ENCODE measurements at places on chromosomes 6 and 20. TPM values are rescaled to one million over a fixed set of nuclear protein-coding genes. Genes with fewer than 3 reads are reported as not detected.

The BEND3 gene
- 5.9 TPM for total RNA-seq

The MCHR2 gene
- not detected for total RNA-seq

The HLA-DOA gene
- total RNA-seq = not detected

The CLIC5 gene
- not detected for total RNA-seq

The FLRT3 gene
- total RNA-seq = 32.3 TPM

The SLC16A10 gene
- total RNA-seq = 0.40 TPM

The NOX3 gene
- not detected for total RNA-seq

The POM121L2 gene
- not detected for total RNA-seq

DNA sequence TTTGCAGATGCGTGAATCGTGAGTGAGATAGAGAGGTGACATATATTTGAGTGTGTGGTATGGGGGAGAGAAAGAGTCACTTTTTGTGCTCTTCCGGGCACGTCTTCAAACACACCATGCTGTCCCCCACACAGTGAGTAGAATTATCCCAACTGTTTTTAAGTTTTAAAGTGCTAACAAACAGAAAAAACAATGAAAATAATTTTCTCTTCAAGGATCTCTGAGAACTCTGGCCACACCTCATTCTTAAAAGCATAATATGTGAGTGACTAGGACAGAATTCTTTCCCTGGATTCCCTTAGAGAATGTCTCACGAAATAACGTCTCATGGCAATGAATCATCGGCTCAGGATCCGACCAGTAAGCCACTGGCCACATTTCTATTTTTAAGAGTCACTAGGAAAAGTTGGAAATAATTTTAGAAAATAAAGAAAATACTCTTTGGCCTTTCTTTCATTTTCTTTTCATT is 235.7 kb upstream of the ZNF217 start:
- peak; percentile 72 for DNase-seq

- DNase-seq = no peak
Measured at GRCh38 chr6:105804000-105804399, 282.1 kb upstream of the PRDM1 start.

DNA sequence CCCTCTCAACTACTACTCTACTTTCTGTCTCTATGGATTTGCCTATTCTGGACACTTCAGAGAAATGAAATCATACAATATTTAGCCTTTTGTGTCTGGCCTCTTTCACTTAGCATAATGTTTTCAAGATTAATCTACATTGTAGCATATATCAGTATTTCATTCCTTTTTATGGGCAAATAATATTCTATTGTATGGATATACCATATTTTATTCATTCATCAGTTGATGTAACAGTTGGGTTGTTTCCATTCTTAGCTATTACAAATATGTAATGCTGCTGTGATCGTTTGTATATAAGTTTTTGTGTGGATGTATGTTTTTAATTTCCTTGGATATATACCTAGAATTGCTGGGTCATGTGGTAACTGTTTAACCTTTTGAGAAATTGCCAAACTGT is 23.4 kb downstream of the FAM184A start:
- no peak for DNase-seq

- no peak for DNase-seq
Measured at GRCh38 chr20:5908981-5909380, 41.4 kb downstream of the TRMT6 start.

DNA sequence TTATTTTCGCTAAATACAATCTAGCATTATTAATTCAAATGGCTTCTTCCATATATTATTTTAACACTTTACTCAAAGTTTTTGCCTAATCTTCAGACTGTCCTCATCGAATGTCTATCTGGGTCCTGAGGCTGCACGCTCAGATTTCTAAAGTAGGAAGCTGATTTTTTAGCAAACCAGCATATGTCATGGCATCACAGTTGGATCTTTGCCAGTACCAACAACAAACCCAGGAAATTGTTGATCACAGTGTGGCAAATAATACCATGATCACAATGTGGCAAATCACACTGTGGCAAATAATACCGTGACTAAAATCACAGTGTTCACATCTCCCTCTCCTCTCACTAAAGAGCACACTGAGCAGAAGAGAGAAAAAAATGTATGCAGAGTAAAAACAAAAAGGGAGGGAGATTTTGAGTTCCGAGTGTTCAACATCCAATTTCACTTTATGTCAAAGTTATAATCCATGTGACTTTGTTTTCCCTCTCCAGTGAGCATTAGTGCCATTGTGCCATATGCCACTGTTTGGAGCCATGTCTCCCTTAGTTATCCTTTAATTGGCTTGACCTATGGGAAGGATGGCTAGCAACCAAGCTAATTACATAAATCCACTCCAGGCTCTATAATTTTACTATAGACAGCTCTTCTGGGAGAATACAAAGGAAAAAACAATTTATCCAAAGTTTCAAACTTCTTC is 1059.6 kb downstream of the HACE1 start:
- no peak for DNase-seq

DNA sequence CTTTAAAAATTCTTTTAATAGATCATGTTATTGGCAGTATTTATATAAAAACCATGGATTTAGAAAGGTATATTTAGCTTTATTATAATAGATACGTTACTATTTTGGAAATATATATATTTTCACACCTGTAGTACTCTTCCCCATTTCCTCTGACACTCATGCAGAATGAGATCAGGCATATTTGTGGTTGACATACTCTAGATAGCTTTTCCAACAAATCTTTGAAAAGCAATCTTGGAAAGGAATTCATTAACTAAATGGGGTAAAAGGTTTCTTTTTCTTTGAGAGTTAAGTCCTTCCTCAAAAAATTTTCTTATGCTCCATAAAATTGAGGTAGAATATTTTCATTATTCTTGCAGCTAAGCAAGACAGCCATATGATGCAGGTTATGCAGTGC is 14.5 kb downstream of the ASF1A start:
- DNase-seq = no peak

- no peak for DNase-seq
Measured at GRCh38 chr6:49526598-49526997, 23.9 kb upstream of the C6orf141 start.

DNA sequence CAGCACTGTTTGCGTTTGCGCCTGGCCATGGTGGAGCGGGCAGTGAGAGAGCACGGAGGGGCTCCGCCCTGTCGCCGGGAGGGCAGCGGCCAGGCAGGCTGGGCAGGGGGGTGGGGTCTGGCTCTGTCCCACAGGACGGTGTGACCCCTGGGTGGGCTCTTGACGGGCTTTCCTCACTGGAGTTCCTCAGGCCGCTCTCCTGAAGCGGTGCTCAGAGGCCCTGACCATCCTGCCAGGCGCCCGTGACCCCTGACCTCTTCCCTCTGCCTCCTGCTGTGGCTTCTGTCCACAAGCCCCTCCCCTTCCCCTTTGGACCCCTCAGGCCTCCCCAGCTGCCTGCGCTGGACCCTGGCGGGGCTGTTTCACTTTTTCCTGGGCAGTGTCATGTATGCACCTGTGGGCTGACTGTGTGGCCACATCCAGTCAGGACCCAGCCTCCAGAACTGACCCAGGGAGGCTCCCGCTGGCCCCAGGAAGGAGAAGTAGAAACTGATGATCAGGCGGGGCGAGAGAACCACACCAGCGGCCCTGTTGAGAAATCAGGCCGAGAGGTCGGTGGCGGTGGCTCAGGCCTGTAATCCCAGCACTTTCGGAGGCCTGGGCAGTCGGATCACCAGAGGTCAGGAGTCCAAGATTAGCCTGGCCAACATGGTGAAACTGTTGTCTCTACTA is 1.2 kb downstream of the OGFR start:
- DNase-seq = peak; percentile 53

DNA sequence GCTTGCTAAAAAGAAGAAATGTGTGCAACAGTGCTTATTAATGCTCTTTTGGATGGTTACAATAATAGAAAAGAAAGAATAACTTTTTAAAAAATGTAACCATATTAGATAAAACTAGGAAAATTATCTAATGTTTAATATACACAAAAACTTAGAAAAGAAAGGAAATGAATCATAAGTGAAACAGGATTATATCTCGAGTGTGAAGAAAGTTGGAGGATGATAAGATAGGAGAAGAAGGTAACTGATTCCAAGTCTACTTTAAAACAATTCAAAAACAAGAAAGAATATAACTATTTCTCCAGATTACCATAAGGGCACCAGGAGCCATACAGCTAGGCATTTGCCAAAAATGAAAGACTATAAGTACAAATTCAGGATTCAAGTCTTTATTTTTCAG is 73.0 kb downstream of the PHIP start:
- DNase-seq = no peak

GRCh38 chr6:37230104-37230503 is 27.5 kb upstream of the TBC1D22B start:
- no peak for DNase-seq

GRCh38 chr6:1856381-1856780 is 246.7 kb downstream of the FOXC1 start:
- DNase-seq = no peak

DNA sequence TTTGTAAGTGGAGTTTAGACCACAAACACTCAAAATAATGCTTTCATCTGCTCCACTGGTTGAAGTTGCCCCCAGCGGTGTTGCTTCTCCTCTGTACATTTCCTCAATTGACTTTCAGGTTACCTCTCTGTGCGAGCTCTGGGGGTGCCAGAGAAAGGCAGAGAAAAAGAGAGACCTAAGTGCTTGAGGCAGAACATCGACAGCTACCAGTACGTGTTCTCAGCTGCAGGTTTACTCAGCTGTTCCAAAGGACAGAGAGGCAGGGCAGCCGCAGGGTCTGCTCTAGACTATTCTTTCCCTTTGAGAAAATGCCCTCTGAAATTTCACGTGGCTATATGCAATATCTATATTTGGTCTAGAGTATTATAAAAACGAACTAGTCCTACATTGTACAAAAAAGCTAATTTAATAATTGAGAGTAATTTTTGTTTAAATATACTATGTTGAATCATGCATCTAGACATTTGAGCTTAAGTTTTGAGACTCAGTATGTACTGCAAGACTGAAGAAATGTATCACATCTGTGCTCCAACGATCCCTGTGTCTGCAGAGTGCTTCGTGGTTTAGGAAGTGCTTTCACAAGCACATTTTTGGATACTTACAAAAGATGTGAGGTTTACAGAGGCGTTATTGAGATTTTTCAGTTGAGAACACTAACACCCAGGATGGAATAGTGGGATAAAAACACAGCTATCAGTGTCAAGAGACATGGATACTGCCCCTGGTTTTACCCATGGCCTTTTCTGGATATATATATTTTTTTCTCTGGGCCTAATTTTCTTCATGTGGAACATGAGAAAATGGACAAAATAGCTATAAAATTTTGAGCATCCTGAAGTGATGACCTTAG is 453.6 kb upstream of the FLRT3 start:
- no peak for DNase-seq

DNA sequence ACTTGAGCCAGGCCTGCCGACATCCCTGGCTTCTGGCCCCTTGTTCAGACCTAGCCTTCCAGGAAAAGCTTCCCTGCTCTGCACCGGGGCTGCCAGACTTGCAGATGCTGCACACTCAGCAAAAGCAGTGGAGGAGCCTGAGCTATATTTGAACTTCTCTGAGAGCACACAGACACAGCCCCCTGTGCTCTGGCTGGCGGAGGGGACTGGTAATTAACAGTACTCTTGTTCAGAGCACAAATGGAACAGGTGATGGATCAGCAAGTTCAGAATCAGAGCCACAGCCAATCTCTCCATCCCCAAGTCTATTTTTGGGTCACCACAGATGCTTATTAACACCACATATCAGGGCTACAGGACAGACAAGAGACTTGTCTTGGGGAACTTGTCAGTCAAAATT is 27.6 kb upstream of the RIMS4 start:
- DNase-seq = no peak

DNA sequence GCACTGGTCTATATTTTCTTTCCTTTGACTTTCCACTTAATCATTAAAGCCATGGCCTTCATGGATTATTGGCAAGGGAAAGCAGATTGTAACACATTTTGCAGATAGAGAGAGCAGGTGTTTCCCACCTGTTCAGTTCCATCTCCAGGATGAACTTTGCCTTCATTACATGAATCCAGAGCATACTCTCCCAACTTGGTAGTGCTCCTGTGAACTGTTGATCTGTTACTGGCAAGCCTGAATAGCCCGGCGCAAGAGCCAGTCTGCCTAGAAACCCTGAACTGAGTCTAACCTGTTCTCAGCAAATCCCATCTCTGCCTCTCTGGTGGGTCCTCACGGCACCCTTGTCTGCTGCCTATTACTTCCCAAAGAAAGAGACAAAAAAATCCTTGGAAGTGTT is 210.3 kb downstream of the PLCB1 start:
- DNase-seq = no peak

- no peak for DNase-seq
Measured at GRCh38 chr6:142752348-142752747, 192.6 kb downstream of the HIVEP2 start.

GRCh38 chr6:147869869-147870268 is 361.4 kb downstream of the SAMD5 start:
- no peak for DNase-seq

DNA sequence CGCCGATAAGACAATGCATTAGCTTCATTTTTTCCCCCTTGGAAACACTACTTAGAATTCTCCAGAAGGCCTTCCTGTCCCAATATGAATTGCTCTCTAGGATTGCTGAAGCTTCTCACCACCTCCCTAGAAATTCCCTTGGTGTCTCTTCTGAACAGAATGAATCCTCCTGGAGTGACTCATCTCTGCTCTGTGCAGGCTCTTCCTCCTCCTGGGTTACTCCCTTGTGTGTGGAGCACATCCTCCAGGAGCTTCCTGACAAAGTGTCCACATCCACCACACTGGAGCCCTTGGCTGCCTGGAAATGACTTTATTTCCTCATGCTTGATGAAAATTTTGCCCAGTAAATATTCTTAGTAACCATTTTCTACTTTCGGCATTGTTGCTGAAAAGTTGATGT is 54.4 kb downstream of the DTNBP1 start:
- DNase-seq = peak; percentile 44

GRCh38 chr6:124888581-124889371 is 73.5 kb upstream of the RNF217 start:
- DNase-seq = no peak

DNA sequence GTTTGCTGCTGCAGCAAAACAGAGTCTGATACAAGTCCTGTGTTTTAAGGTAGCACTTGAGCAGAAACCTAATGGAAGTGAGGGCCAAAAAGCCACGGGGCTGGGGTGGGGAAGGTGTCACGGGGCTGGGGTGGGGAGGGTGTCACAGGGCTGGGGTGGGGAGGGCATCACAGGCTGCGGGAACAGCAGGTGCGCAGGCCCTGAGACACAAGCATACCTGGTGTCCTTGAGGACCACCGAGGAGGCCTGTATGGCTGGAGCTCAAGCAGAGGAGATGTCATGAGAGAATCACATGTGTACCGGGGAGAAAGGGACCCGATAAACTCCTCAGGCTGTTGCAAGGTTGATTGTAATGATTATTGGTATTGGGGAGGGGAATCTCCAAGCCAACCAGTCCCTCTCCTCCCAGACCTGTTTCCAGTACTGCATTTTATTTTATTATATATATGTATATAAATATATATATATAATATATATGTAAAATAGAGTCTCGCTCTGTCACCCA is 13.6 kb upstream of the SPO11 start:
- no peak for DNase-seq

DNA sequence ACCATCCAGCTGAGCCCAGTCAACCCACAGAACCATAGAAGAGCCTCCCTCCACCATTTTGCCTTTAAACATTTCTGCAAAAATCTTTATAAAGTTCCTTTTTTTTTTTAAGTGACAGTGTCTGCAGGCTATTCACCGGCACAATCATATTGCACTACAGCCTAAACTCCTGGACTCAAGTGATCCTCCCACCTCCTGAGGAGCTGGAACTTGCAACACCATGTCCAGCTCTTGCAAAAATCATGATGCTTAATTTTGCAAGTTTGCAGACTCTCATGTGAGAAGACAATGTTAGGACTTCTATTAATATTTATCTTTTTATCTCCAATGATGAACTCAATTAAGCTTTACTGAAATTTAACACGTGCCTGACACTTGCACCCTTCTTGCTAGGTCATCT is 88.8 kb downstream of the INSM1 start:
- DNase-seq = no peak

All from MG63 (cell line).